ENCODE measurements at places on chromosomes 13 and 19. TPM values are rescaled to one million over a fixed set of nuclear protein-coding genes. Genes with fewer than 3 reads are reported as not detected.

The KLF1 gene
- not detected for total RNA-seq

The ZNF560 gene
- not detected for total RNA-seq

DNA sequence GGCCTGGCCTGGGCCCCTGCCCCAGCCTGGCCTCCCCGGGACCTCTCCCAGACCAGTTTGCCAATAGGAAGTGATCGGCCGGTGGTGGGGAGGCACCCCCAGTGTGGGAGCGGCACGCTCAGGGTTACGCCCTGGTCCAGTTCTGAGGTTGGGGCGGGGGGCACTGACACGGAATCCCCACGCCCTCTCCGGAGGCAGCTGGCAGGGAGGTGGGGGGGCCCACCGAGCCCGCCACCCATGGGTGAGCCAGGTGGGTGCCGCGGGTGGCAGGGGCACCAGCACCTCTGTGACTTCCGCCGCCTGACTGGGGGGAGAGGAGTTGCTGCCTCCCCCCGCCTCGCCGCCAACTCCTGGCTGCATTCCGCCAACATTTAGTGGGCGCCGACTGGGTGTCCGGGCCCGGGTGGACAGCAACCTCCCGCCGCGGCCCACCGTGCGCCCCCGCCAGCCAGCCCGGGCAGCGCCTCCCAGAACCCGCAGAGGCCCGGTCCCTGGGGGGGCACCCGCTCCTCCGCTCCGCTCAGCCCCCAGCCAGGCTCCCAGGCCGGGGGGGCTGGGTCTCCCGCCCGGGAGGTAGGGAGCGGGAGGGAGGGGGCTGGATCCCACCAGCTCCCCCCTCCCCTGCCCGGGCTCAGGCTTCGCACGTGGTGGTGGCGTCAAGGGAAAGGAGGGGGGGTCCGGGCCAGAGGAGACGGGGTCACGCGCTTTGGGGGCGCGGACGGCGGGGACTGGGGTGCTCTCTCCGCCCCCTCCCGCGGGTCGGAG lies 2.0 kb downstream of the ZBTB7A start:
- DNase-seq, result peak; percentile 76

DNA sequence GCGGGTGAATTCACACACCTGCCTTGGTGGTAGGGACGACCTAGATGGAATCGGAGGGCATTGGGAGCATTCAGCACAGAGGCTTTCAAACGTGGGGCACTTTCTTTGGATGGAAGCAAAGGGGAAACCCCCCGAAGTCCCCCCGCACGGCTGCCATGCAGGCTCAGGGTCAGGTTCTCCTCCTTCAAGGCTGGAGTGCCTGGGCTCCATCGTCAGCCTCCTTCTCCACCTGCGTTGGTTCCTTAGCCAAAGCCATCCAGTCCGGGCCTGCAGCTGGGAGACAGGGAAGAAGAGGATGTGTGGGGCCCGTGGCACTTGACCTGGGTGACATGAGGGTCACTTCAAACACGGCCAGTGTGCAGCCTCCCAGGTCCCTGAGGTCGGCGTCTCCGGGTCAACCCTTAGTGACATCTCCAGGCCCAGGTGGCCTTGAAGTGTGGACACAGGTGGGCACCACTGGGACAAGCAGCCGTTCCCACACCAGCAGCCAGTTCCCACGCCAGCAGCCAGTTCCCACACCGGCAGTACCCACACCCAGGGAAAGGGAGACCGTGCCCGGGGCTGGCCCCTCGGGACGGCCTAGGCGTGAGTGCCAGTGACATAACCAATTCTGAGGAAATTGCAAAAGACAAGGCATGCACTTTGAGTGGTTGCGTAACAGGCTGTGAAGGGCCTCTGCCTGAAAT lies 116.0 kb downstream of the SOX1 start:
- no peak for DNase-seq

- no peak for DNase-seq
Measured at GRCh38 chr19:615619-616018, 17.7 kb downstream of the POLRMT start.

- DNase-seq, result no peak
Measured at GRCh38 chr19:15299568-15300409, 32.5 kb downstream of the BRD4 start.

GRCh38 chr19:13152974-13153568 lies 2.9 kb downstream of the IER2 start:
- peak; percentile 96 for DNase-seq
